ENCODE measurements at places on chromosomes 3 and 15.

DNA sequence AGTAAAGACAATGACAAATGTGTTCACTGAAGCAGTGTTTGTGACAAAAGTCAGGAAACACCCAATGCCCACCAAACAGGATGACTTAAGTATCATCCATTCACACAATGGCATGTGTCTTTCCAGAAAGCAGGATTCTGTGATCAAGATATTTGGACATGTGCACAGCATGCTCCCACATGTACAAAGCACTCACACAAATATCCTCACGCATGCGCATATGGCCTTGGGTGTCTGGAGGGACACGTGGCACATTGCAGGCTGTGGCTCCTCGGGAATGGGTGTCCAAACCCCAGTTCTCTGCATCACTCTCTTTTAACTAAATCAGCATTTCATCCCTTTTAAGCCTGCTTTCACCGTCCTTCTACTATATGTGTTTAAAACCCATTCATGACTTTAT, 130.5 kb downstream of the KLF13 start:
- H3K4me3 ChIP-seq, result no peak overlapping the region
- H3K36me3 ChIP-seq, result no peaks in the 10 kb centered on the region
- H3K27ac ChIP-seq, result peak overlapping the region; percentile 35
- no peak for DNase-seq

- H3K27me3 ChIP-seq, result no peaks in the 10 kb centered on the region
- peaks cover 16% of the 10 kb centered on the region for H3K36me3 ChIP-seq
- H3K4me1 ChIP-seq, result no peaks in the 10 kb centered on the region
- DNase-seq, result no peak
- no peak overlapping the region for H3K27ac ChIP-seq
Measured at GRCh38 chr15:52546031-52546751, 17.5 kb upstream of the MYO5A start.

GRCh38 chr15:33322091-33322490, 11.3 kb downstream of the RYR3 start:
- no peaks in the 10 kb centered on the region for H3K4me1 ChIP-seq
- no peak for DNase-seq
- no peak overlapping the region for H3K4me3 ChIP-seq
- H3K27ac ChIP-seq, result no peak overlapping the region

DNA sequence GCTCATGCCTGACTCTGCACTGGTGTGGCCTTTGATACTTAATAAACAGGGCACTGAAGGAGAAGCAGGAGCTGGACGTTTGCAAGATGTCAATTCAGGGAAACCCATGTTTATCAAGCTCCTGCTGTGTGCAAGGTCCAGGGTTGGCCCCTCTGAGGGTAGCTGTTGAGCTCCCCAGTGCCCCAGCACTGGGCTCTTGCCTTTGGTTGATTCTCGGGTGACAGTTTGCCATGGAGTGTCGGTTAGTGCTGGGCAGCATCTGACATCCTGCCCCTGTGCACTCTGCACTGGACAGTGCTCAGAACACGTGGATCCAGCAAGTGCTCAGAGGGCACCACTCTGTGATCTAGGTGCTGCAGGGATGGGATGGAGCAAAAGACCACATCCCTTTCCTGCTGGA, 7.3 kb downstream of the HDAC11 start:
- no peak for DNase-seq
- no peak overlapping the region for H3K4me3 ChIP-seq
- no peak overlapping the region for H3K27ac ChIP-seq
- H3K4me1 ChIP-seq, result peaks cover 11% of the 10 kb centered on the region
- no peaks in the 10 kb centered on the region for H3K36me3 ChIP-seq
- H3K27me3 ChIP-seq, result no peaks in the 10 kb centered on the region

DNA sequence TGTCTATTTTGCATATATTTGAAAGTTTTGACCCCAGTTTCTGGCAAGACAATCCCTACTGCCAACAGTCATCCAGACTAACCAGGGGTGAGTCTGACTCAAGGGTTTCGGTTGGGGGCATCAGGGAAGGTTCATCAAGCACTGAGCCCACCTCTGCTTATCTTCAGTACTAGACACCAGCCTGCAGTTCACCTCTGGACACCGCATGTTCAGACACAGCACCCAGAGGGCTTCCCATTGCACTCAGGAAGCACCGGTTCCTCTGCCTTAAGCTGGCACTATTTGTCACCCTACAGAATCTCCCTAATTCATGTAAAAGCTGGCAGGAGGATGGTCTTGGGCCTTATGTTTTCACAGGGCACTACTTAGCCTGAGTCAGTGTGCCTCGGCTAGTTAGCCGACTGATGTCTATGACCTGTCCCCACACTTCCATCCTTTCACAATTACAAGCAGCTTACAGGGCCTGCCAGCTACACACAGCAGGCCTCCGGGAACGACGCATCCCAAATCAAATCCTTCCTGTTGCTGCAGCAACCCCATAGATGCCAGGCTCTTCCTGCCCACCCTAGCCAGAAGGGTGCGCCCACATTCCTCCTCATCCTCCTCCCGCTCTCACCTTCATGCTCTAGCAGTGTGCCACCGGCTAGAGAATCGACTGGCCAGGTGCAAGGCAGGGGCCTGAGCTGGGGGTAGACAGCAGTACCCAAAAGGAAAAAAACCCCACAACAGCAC, 52.5 kb downstream of the SH3BP5 start:
- DNase-seq, result no peak
- H3K36me3 ChIP-seq, result no peaks in the 10 kb centered on the region
- no peaks in the 10 kb centered on the region for H3K4me1 ChIP-seq

DNA sequence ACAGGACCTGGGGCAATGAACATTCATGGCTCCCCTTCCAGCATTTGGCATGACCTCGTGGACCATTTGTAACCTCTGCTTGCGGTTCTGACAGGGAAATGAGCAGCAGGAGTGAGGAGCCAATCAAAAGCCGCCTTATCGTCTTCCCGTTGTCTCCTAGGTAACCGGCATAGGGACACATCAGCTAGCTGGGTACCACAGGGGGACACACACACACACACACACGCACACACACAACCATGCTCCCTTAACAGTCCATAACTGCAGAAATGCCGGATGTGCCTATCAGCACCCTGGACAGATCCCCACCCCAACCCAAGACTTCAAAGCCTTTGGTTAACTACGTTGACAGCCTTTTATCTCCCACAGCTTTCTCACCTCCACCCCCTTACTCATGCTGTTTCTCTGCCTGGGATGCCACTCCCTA, 53.4 kb upstream of the CCDC174 start:
- H3K27ac ChIP-seq, result no peak overlapping the region
- no peaks in the 10 kb centered on the region for H3K36me3 ChIP-seq
- DNase-seq, result no peak
